Stimulated activated CD4-positive, alpha-beta T cell treated with anti-CD3 and anti-CD28 coated beads, Interleukin-2, amount 100 ng/mL, for 4 hours (primary cell): ENCODE measurements at places on chromosomes 6 and 20.

DNA sequence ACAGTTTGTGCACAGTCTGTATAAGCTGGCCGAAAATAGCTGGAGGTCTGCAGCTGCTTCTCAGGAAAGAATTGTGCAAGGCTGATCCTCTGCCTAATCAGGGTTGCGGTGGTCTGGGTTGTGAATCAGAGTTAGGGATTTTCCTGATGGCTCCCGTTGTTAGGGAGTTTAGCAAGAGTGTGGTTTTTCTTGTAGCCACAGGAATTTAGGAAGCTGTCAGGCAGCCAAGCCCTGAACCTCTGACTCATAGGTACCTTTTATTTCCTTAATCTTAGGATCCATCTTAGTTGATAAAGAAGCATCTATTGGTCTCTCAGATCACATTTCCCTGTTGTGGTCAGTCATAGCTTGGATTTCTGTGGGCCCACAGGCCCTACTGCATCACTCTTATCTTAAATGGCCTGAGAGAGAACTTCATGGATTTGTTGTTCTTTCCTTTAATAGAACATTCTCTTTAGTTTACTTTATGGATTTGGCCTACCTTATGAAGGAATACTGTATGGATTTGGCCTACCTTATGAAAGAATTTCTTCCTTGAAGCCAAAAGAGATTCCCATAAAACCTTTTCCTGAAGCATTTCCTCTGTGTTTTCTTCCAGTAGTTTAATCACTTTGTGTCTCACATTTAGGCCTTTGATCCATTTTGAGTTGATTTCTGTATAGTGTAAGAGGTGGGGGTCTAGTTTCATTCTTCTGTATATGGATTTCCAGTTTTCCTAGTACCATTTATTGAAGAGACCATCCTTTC, 10.3 kb downstream of the KIF25 start:
- DNase-seq = no peak

DNA sequence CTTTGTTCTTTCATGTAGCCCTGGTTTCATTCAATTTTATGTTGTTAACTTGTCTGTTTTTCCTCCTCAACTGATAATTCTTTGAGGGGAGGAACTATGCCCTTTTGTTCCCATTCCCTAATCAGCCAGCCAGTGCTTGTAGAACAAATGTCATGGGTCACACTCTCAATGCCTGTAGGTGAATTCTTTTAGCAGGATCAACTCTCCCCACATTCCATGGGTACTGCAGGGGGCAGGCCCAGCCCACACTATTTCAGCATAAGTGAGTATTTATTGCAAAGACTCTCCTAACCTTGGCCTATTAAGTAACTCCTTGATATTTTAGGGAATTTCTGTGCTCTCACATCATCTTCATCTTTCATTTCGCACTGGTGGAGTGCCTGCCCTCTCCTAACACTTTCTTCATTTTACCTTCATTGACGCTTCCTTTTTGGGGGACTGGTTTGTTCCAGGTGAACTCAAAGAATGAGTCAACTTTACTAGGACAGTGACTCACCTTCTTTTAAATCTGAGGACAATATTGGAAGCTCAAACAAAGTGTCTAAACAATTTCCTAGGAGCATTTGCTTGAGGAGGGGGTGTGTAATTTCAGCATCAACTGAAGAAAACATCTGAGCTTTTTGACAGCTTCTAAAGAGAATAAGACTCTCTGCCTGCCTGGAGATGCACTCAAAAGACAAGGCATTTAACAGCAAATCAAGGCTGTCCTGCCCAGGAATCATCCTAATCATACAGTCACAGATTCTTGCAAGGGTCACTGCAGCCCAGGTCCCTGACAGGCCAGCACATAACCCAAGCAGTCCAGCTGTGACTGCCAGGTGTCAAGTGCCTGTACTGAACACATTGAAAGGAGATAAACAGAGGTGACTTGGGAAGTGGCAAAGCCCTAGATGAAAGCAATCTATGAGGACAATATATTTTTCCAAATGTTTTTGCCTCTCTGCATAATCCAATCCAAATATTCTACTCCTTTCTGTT, 263.9 kb upstream of the PRND start:
- DNase-seq = no peak

GRCh38 chr6:87444362-87444761, 28.4 kb upstream of the SLC35A1 start:
- DNase-seq = no peak

DNA sequence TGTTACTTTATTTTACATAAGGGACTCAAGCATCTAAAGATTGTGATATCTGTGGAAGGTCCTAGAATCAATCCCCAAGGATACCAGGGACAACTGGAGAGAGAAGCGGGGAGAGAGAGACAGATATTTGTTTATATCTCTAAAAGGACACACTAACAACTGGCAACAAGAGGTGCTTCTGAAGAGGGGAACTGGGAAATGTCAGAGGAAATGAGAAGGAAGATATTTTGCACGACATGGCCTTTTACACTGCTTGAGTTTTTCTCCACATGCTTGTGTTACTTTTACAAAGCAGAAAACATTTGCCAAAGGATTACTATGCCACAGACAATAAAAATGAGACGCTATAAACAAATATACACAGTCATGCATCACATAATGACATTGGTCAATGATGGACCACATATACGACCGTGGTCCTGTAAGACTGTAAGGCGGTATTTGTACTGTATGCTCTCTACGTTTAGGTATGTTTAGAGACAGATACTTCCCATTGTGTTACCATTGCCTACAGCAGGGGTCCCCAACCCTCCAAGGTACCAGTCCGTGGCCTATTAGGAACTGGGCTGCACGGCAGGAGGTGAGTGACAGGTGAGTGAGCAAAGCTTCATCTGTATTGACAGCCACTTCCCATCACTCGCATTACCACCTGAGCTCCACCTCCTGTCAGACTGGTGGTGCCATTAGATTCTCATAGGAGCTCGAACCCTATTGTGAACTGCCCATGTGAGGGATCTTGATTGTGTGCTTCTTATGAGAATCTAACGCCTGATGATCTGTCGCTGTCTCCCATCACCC, 64.6 kb upstream of the PTPN1 start:
- no peak for DNase-seq

DNA sequence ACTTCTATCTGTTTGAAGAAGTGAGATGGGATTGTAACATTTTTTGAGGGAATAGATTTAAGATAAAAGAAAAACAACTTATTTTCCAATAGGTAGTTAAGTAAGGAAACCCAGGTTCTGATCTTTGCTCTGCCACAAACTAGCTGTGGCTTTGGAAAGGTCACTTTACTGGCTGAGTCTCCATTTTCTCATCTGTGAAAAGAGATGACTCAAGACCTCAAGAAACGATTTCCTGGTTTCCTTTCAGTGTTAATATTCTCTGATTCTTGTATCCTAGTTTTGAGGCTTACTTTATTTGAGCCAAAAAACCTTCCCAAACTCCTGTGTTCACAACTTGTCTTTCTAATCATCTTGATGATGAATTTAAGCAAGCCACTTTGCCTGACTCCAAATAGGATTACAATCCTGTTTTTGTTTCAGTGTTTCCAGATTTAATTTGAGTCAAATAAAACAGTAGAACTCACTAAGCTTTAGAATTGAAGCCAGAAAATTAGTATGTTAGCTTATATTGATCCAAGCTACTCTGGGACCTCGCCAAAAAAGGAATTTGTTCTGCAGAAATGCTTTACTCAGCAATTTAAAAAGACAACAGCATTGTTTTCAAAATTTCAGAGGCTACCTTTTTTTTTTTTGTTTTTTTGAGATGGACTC, 51.1 kb downstream of the ENPP1 start:
- no peak for DNase-seq

DNA sequence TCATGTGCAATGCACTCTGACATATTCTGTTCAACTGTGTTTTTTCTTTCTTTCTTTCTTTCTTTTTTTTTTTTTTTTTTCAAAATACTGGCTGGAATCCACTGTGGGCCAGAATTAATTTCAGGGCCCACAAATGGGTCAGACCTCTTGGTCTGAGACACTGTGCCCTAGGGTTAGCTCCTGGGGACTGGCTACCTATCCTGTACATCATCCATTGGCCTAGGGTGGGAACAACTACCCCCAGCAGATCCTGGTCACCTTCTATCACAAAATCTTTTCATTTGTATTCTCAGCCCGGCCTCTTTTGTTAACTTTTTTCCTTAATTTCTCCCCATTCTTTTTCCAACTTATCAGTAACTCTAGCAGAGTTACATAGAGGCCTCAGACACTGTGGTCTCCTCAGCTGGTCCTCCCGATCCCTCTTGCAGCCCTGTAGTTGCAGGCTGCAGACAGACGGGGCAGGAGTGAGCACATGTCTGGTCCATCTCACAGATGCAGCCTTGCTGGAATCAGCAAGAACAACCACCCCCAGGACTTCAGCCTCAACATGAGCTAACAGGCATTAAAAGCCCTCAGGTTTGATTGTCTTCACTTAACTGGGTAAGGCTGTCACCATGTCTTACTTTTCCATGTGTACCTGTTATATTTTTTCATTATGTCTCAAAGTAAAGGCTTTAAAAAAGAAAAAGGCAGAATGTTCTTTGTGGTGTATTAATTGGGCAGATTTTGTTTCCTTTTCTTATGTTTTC, 41.3 kb downstream of the TXLNB start:
- no peak for DNase-seq

- no peak for DNase-seq
Measured at GRCh38 chr20:13392391-13392790, 171.3 kb downstream of the ISM1 start.

GRCh38 chr20:56826705-56827665, 197.9 kb downstream of the TFAP2C start:
- DNase-seq = no peak
